ENCODE measurements at places on chromosomes 1 and 21. TPM values are rescaled to one million over a fixed set of nuclear protein-coding genes. Genes with fewer than 3 reads are reported as not detected.

DNA sequence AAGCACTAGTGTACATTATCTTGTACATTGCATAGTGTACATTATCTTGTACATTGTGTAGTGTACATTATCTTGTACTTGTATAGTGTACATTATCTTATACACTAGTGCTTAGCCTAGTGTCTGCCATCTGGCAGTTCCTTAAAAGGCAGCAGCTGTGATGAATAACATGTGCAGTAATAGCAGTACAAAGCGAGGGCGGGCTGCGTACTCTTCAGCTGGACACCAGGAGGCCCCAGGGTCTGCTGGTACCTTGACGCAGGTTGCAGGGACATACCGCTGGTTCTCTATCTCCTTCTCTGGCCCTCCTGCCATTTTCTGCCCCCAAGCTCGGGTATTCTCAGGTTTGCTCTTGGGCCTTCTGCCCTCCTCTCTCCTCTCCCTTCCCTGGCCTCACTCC lies 149.6 kb downstream of the SEC16B start:
- peaks cover 16% of the 10 kb centered on the region for H3K4me1 ChIP-seq
- no peak overlapping the region for H3K4me3 ChIP-seq
- peaks cover 11% of the 10 kb centered on the region for H3K36me3 ChIP-seq
- DNase-seq: no peak
- no peaks in the 10 kb centered on the region for H3K27me3 ChIP-seq

DNA sequence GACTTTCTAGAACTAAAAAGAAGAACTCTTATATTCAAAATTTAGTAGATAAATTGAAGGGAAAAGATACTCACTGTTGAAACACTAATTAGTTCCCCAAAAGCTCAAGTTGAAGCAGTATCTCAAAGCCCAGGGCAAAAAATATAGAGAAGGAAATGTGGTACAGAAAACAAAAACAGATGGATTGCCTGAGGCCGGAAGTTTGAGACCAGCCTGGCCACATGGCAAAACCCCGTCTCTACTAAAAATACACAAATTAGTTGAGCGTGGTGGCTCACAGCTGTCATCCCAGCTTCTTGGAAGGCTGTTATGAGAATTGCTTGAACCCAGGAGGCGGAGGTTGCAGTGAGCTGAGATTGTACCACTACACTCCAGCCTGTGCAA lies 36.0 kb downstream of the FAM177B start:
- no peak overlapping the region for H3K4me3 ChIP-seq
- no peaks in the 10 kb centered on the region for H3K4me1 ChIP-seq
- peaks cover 3% of the 10 kb centered on the region for H3K27me3 ChIP-seq
- H3K36me3 ChIP-seq: peaks cover 15% of the 10 kb centered on the region

- peaks cover 21% of the 10 kb centered on the region for H3K4me1 ChIP-seq
- no peaks in the 10 kb centered on the region for H3K27me3 ChIP-seq
- DNase-seq: no peak
These were observed 187.1 kb downstream of the CAMTA1 start for GRCh38 chr1:6972399-6972798.

DNA sequence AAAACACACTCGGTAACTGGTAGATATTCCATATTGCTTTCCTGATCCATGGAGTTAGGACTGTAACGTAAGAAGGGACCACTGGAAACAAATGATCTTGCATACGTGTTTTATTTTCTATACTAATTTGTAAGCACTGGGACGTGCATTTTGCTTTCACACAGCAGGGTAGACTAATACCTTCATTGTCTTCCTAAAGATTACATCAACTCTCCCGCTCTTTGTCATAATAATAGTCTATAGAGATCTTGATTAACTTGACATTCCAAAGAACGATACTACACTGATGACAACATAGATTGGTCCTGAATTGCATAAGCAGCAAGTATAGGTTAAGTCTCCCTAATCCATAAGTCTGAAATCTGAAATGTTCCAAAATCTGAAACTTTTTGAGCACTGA lies 166.5 kb downstream of the FAF1 start:
- no peak for DNase-seq
- H3K4me3 ChIP-seq: no peak overlapping the region
- H3K4me1 ChIP-seq: peaks cover 11% of the 10 kb centered on the region
- H3K36me3 ChIP-seq: no peaks in the 10 kb centered on the region
- H3K27ac ChIP-seq: no peak overlapping the region
- no peaks in the 10 kb centered on the region for H3K27me3 ChIP-seq

DNA sequence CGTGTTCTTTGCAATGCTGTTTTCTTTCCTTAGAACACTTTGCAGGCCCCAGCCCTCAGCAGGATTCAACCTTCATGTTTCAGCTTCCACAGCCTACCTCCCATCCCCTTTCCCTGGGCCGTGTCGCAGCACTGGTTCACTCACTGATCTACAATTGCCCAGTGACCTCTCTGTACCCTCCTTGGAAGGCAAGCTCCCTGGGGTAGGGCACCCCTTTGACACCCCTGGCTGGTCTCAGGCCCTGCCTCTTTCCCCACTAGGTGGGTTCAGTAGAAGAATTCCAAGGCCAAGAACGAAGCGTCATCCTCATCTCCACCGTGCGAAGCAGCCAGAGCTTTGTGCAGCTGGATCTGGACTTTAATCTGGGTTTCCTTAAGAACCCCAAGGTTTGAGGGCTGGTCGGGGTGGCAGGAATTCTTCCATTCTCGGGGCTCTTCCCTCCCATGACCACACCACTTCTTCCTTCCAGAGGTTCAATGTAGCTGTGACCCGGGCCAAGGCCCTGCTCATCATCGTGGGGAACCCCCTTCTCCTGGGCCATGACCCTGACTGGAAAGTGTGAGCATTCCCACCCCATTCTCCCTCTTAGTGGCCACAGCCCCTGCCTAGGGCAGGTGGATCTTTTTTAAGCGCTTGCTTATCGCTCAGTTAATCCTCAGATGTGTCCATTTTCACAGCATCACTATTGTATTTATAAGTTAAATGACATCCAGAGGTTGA lies 7.3 kb downstream of the RHOC start:
- H3K36me3 ChIP-seq: peaks cover 55% of the 10 kb centered on the region
- no peak for DNase-seq
- no peak overlapping the region for H3K4me3 ChIP-seq
- H3K27ac ChIP-seq: no peak overlapping the region
- peaks cover 31% of the 10 kb centered on the region for H3K27me3 ChIP-seq

DNA sequence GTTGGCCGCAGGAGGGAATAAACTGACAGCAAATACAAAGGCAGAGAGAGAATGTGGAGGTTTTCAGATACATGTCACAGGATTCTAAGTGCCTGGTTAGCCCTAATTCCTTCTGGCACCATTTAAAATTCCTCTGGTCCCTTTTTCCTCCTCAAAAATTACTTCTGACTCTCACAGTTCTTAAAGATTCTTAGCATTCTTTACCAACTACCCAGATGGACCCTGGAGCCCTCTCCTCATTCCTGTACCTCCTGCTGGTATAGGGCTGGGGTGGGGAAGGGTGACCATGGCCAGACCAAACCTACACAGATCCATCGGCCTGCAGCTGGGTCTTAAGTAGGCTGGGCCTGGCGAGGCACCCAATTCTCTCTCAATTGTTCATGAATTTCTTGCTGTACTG lies 7.2 kb downstream of the MKNK1 start:
- H3K4me1 ChIP-seq: no peaks in the 10 kb centered on the region
- H3K36me3 ChIP-seq: peaks cover 14% of the 10 kb centered on the region
- DNase-seq: no peak
- H3K27me3 ChIP-seq: no peaks in the 10 kb centered on the region

DNA sequence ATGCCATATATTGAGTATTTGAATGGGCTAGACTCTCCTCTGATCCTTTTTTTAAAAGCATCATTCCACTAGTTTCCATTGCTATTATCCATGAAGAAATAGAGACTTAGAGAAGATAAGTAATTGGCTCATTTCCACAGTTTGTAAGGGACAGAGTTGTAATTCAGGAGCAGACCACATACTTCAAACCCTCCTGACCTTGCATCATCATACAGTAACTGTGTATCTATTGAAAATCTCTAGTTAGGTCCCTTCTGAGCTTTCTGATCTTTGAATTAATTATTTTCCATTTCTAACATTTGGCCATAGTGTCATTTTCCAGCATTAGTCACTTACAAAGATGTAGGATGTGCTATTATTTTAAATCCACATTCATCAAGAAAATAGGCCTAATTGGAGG lies 386.5 kb upstream of the ST6GALNAC5 start:
- no peak for DNase-seq
- no peak overlapping the region for H3K4me3 ChIP-seq
- no peaks in the 10 kb centered on the region for H3K27me3 ChIP-seq
- no peak overlapping the region for H3K27ac ChIP-seq
- H3K36me3 ChIP-seq: peaks cover 3% of the 10 kb centered on the region

GRCh38 chr1:87632232-87632631 lies 303.6 kb downstream of the LMO4 start:
- no peak for DNase-seq
- H3K27ac ChIP-seq: no peak overlapping the region
- H3K36me3 ChIP-seq: peaks cover 31% of the 10 kb centered on the region
- H3K4me1 ChIP-seq: no peaks in the 10 kb centered on the region
- no peak overlapping the region for H3K4me3 ChIP-seq
- H3K27me3 ChIP-seq: no peaks in the 10 kb centered on the region

GRCh38 chr1:226618380-226618779 lies 69.8 kb downstream of the STUM start:
- H3K27ac ChIP-seq: no peak overlapping the region
- H3K27me3 ChIP-seq: peaks cover 8% of the 10 kb centered on the region
- no peaks in the 10 kb centered on the region for H3K4me1 ChIP-seq
- no peak for DNase-seq

GRCh38 chr1:2291577-2291976 lies 63.5 kb downstream of the SKI start:
- no peaks in the 10 kb centered on the region for H3K27me3 ChIP-seq
- peaks cover 47% of the 10 kb centered on the region for H3K4me1 ChIP-seq
- H3K36me3 ChIP-seq: no peaks in the 10 kb centered on the region
- no peak overlapping the region for H3K27ac ChIP-seq

DNA sequence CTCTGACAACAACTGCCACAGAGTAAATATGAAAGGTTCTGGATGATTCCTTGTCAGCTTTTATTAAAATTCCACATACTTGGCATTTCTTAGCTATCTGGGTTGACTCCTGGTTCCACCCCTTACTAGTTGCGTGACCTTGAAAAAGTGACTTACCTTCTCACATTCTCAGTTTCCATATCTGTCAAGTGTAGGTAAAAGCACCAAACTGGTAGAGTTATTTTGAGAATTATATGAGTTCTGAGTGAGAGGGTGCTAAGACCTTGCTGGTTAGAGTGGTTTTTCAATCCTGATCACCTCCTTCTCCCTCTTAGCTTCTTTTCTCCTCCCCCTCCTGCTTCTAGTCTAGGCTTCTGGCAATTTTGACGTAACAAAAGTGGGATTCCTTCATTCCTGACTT lies 83.4 kb upstream of the ABCD3 start:
- DNase-seq: no peak
- H3K36me3 ChIP-seq: no peaks in the 10 kb centered on the region
- H3K27me3 ChIP-seq: no peaks in the 10 kb centered on the region

- H3K36me3 ChIP-seq: peaks cover 5% of the 10 kb centered on the region
- H3K4me3 ChIP-seq: no peak overlapping the region
- no peaks in the 10 kb centered on the region for H3K27me3 ChIP-seq
- DNase-seq: no peak
These were observed 114.3 kb upstream of the GFI1 start for GRCh38 chr1:92601044-92601443.

DNA sequence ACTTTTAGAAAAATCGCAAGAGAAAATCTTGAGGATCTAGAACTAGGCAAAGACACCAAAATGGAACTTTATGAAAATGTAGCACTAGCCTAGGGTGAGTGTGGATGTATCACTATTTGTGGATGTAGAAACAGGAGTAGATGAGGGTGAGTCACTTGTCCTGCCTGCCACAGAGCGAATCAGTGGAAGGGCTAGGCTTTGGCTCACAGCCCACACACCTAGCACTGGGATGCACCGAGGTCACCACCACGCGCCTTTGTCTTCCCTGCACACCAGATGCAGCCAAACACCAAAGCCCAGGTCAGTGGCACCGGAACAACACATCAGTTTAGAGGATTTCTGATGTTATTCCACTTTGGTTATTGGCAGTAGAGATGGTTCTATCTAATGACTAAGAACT lies 38.2 kb downstream of the PKNOX1 start:
- no peaks in the 10 kb centered on the region for H3K27me3 ChIP-seq
- H3K4me3 ChIP-seq: no peak overlapping the region
- H3K36me3 ChIP-seq: peaks cover 76% of the 10 kb centered on the region
- H3K4me1 ChIP-seq: no peaks in the 10 kb centered on the region

DNA sequence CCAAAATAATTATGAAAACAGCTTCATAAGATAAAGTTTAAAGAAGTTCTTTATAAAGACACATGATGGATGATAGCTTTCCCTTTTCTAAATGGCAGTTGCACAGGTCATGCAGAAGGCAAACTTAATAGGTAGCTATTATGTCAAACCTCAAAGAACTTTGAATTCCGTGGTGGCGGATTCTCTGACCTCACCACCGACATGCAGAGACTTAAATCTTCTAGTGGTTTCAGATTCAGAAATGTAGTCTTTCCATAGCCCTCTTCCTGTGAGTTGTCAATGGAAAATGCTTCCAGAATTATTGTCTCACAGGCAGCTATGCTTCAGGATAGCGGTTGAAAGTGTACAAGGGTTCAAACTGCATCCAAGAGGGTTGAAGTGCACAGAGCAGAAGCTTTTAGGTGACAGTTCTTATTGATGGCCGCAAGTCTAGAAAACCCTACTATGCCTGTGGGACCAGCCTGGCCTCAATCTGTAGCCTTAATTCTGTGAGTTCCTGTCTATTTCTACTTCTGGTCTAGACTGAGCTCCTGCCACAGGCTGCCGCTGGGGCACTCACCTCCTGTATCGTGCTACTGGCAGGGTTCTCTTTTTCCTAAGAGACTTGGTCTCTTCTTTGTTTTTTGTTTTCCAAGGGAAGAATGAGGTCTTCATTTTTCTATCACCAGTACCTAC lies 117.0 kb upstream of the ERRFI1 start:
- no peaks in the 10 kb centered on the region for H3K27me3 ChIP-seq
- H3K4me1 ChIP-seq: peaks cover 13% of the 10 kb centered on the region
- H3K27ac ChIP-seq: no peak overlapping the region
- no peak overlapping the region for H3K4me3 ChIP-seq
- H3K36me3 ChIP-seq: no peaks in the 10 kb centered on the region

DNA sequence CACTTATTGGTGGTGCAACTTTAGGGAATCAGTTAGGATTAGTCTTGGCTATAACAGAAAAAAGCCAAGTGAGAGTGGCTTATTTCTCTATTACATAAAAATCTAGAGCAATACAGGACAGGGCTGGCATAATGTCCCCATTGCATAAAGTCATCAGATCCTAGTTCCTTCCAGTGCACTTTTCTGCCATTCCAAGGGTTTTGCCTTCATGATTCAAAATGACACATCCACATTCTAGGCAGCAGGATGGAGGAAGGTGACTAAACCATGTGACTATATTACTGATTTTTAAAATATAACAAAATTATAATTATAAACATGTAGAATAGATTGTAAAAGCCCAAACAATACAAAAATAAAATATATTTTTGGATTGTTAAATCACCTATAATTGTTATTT lies 18.8 kb downstream of the JUN start:
- no peak for DNase-seq
- H3K4me3 ChIP-seq: no peak overlapping the region
- no peaks in the 10 kb centered on the region for H3K27me3 ChIP-seq
- no peaks in the 10 kb centered on the region for H3K36me3 ChIP-seq
- H3K27ac ChIP-seq: no peak overlapping the region

Gene NIT1
- total RNA-seq: 46.5 TPM

Gene OR2L8
- not detected for total RNA-seq

Data from WTC11 (cell line).